Epithelial cell of proximal tubule (primary cell): ENCODE measurements at places on chromosomes 2 and 18. TPM values are rescaled to one million over a fixed set of nuclear protein-coding genes. Genes with fewer than 3 reads are reported as not detected.

The MC2R gene
- total RNA-seq: not detected in 2 replicates

DNA sequence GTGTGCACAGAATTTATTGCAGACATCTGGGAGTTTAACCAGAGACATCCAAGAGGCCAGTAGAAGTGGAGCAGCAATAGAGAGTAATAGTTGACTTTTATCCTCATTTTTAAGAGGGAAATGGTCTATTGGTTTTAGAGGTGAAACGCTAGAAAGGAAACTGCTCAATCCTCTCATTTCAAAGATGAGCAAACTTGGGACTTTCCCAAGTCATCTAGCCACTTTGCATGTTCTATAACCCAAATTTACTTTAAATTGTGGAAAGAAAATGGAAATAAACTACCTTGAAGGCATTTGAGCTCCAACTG, 601.7 kb downstream of the ARHGAP15 start:
- no peak for DNase-seq

GRCh38 chr2:135494503-135494902, 36.5 kb downstream of the ZRANB3 start:
- no peak for DNase-seq

- DNase-seq: peak; percentile 18
Measured at GRCh38 chr2:173193925-173194324, 118.3 kb downstream of the MAP3K20 start.

GRCh38 chr2:33373986-33374385, 102.5 kb upstream of the RASGRP3 start:
- DNase-seq: peak; percentile 52

DNA sequence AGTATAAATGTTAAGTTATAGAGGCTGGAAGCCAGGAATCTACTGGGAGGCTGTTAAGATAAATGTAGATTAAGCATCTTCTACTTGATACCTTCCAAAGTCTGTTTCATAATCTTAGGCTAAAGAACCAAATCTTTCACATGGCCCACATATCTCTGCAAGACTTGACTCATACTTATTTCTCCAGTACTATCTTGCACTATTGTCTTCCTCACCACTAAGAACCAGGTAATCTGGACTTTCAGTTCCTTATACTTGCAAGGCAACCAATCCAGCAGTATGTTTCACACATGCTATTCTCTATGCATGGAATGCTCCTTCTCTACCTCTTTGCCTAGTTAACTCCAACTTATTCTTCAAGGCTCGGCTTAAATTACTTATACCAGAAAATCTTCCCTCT, 62.2 kb downstream of the RBMS1 start:
- no peak for DNase-seq
